ENCODE measurements at places on chromosomes 16 and 17.
A peak's percentile ranks its signal among the peaks of the same experiment; 100 is the strongest.

GRCh38 chr16:29641561-29641960 is 21.5 kb upstream of the SPN start:
- peak overlapping the region; percentile 52 for H3K27ac ChIP-seq
- no peak overlapping the region for H3K4me3 ChIP-seq
- no peaks in the 10 kb centered on the region for H3K27me3 ChIP-seq

DNA sequence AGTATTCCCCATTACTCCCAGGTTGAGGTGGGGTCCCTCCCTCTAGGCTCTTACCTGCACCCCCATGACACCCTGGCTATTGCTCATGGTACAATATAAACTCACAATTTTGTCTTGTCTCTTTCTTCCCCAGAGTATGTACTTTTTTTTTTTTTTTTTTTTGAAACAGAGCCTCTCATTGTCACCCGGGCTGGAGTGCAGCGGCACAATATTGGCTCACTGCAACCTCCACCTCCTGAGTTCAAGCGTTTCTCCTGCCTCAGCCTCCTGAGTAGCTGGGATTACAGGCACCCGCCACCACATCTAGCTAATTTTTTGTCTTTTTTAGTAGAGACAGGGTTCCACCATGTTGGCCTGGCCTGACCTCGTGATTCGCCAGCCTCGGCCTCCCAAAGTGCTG is 8.5 kb downstream of the KANSL1 start:
- peaks cover 91% of the 10 kb centered on the region for H3K4me1 ChIP-seq
- H3K4me3 ChIP-seq = no peak overlapping the region
- H3K27me3 ChIP-seq = no peaks in the 10 kb centered on the region
- peak overlapping the region; percentile 31 for H3K27ac ChIP-seq

- no peaks in the 10 kb centered on the region for H3K4me1 ChIP-seq
- H3K36me3 ChIP-seq = no peaks in the 10 kb centered on the region
- H3K4me3 ChIP-seq = no peak overlapping the region
- H3K27me3 ChIP-seq = peaks cover 15% of the 10 kb centered on the region
Observed at GRCh38 chr17:36892112-36892838, 45.0 kb upstream of the LHX1 start.

GRCh38 chr16:67967958-67968399 is 458 bp downstream of the SLC12A4 start:
- no peak for DNase-seq
- peaks cover 27% of the 10 kb centered on the region for H3K4me1 ChIP-seq
- H3K36me3 ChIP-seq = peaks cover 8% of the 10 kb centered on the region
- H3K27ac ChIP-seq = peak overlapping the region; percentile 94
- peak overlapping the region; percentile 98 for H3K4me3 ChIP-seq

DNA sequence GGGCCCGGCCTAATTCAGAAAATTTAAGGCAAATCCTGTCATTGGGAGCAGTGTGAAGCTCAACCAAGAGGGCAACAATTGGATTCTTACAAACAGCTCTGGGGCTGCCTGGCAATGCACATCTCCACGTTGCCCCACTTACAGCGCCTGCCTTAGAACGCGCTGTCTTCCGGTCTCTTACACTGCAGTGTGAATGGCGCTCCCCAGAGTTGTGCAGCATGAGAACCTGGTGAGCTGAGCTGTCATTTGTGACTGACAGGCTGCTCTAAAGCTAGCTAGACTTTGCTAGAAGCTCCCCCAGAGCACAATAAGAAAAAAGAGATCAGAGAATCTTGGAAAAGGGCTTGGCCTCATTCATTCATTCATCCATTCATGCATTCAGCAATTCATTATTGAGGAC is 64.5 kb upstream of the PLCG2 start:
- no peak for DNase-seq
- H3K36me3 ChIP-seq = peaks cover 5% of the 10 kb centered on the region
- H3K27ac ChIP-seq = no peak overlapping the region
- H3K4me1 ChIP-seq = peaks cover 55% of the 10 kb centered on the region
- no peaks in the 10 kb centered on the region for H3K27me3 ChIP-seq

- peaks cover 24% of the 10 kb centered on the region for H3K4me1 ChIP-seq
- H3K36me3 ChIP-seq = no peaks in the 10 kb centered on the region
- DNase-seq = no peak
- no peak overlapping the region for H3K4me3 ChIP-seq
- H3K27me3 ChIP-seq = no peaks in the 10 kb centered on the region
Observed at GRCh38 chr17:39364236-39365025, 37.0 kb downstream of the FBXL20 start.

DNA sequence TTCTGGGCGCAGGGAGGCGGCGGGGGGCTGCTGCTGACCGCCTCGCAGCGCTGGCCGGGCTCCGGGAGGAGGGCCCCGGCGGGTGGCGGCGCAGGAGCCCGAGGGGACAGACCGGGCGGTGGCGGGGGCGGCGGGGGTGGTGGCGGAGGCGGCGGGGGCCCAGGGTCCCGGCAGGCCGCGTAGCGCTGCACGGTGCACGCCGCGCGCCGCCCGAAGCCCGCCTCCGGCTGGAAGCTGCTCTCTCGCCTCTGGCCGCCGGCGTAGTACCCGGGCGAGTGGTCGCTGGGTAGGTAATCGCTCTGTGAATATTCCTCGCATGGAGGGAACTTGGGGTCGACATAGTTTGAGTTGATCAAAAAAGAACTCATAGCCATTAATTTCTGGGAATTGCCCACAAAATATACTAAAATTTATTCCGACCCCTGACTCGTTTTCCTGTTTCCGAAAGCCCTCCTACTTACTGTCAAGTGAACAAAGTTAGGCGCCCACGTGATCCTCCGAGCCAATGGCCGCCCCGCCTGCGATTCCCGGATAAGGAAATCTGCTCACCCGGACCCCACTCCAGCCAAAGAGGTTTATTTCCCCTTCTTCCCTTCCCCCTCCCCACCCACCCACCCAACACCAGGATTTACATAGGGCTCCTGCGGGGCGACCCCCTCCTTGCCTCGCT is at the start of gene HOXB4:
HOXB4 (minus strand) TSS at position 405 of the 670 bp plus-strand sequence; CDS start at position 374, 31 bp downstream.
- peak within 1 kb of the TSS; percentile 83 for H3K27ac ChIP-seq
- H3K4me1 ChIP-seq = peaks cover 50% of the 10 kb centered on the region
- DNase-seq = peak; percentile 76
- peaks cover 69% of the 10 kb centered on the region for H3K27me3 ChIP-seq

GRCh38 chr16:50314665-50315064 is 48.3 kb downstream of the ADCY7 start:
- H3K36me3 ChIP-seq = peaks cover 92% of the 10 kb centered on the region
- H3K27ac ChIP-seq = peak overlapping the region; percentile 92
- DNase-seq = no peak
- no peak overlapping the region for H3K4me3 ChIP-seq

DNA sequence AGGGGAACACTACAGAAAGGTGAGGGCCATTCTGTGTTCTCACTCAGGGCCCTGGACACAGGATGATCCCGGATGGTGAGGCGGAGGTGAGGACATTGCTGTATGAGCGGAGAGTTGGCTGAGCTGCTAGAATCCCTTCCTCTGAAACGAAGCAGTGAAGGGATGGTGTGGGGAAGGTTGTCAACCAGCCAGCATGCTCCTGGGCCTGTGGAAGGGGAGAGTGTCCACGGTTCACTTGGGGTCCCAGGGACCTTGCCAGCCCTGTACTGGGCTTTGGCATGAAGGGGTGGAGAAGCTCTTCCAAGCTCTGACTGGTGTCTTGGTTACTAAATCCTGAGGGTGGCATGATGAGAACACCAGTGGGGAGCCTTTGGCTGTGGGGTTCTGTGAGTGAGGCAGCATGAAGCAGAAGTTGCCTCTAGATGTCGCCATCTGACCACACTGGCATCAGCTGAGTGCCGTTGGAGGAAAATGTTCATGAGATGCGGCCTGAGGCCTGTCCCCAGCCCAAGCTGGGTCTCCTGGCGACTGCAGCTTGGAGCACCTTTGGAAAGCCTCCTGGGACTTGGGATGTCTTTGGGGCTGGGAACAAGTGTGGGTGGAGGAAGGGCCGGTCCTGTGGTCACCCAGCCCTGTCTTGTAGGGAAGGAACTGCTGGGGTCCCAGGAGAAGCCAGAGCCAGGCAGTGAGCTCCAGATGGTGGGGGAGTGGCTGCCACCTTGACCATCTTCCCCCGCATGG is 14.8 kb downstream of the PDP2 start:
- H3K36me3 ChIP-seq = peaks cover 39% of the 10 kb centered on the region
- H3K27me3 ChIP-seq = no peaks in the 10 kb centered on the region
- peaks cover 8% of the 10 kb centered on the region for H3K4me1 ChIP-seq
- H3K4me3 ChIP-seq = no peak overlapping the region

DNA sequence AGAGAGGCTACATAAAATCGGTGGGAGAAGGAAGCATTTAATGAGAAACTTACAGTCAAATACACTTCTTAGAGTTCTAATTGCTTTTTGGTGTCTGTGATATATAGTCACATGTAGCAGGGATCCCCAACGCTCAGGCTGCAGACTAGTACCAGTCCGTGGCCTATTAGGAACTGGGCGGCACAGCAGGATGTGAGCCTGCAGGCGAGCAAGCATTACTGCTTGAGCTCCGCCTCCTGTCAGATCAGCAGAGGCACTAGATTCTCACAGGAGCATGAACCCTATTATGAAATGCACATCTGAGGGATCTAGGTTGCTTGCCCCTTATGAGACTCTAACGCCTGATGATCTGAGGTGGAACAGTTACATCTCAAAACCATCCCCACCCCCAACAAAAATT is 158.5 kb downstream of the TANC2 start:
- DNase-seq = no peak
- no peak overlapping the region for H3K4me3 ChIP-seq
- H3K4me1 ChIP-seq = no peaks in the 10 kb centered on the region

DNA sequence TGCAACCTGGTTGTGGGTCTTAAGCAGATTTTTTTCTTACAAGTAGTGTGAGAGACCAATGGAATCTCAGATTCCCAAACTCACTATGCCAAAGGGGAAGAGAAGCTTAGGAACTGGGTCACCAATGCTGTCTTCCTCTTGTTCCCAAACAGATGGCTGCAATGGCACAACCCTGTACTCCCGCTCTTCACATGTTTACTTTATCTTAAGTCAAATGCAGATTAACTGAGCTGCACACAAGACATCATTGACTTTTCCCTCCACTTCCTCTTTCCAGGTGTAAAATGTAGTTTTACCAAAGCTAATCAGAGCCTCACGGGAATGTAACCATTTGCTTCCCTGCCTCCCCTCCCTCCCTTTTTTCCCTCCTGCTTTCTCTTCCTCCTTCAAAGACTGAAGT is 14.4 kb upstream of the CD300E start:
- peaks cover 11% of the 10 kb centered on the region for H3K4me1 ChIP-seq
- H3K27ac ChIP-seq = no peak overlapping the region
- H3K27me3 ChIP-seq = peaks cover 69% of the 10 kb centered on the region
- H3K36me3 ChIP-seq = no peaks in the 10 kb centered on the region
- H3K4me3 ChIP-seq = no peak overlapping the region
- DNase-seq = no peak

GRCh38 chr17:76757256-76757655 is 19.3 kb downstream of the MFSD11 start:
- no peaks in the 10 kb centered on the region for H3K27me3 ChIP-seq
- H3K4me1 ChIP-seq = peaks cover 19% of the 10 kb centered on the region
- H3K4me3 ChIP-seq = no peak overlapping the region
- peaks cover 31% of the 10 kb centered on the region for H3K36me3 ChIP-seq
- no peak overlapping the region for H3K27ac ChIP-seq

DNA sequence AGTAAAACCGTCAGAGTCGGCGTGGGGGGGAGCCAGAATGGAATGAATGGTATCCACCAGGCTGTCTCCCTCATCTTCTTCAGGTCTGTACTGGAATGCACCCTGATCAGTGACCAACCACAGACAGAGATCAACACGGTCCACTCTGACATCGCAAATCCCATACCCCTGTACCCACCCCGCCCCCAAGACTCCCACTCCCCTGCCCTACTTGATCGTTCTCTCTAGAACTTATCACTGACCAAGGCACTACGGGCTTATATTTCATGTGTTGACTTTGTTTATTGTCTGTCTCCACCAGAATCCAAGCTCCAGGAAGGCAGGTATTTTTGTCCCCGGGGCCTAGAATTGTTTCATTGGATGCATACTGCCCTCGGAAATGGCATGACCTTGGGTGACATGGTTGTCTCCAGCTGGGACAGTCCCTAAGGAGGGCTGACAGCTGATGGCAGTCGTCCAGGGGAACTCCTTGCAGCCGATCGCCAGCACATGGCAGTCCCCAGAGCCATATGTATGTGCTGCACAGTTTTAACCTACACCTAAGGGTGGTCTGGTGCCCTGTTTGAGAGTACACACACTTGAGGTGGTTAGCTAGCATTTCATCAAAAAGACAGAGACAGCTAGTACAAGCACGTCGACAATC is 526 bp upstream of the MFSD6L start:
- no peak overlapping the region for H3K4me3 ChIP-seq
- no peaks in the 10 kb centered on the region for H3K27me3 ChIP-seq
- no peak overlapping the region for H3K27ac ChIP-seq
- DNase-seq = no peak
- H3K36me3 ChIP-seq = no peaks in the 10 kb centered on the region
- no peaks in the 10 kb centered on the region for H3K4me1 ChIP-seq

- no peak overlapping the region for H3K4me3 ChIP-seq
- H3K4me1 ChIP-seq = peaks cover 29% of the 10 kb centered on the region
- no peaks in the 10 kb centered on the region for H3K36me3 ChIP-seq
- H3K27ac ChIP-seq = no peak overlapping the region
- peaks cover 18% of the 10 kb centered on the region for H3K27me3 ChIP-seq
Observed at GRCh38 chr17:62968445-62968923, 2.4 kb downstream of the TANC2 start.

GRCh38 chr16:9115277-9115676 is 23.8 kb downstream of the HAPSTR1 start:
- peak overlapping the region; percentile 86 for H3K27ac ChIP-seq
- H3K27me3 ChIP-seq = no peaks in the 10 kb centered on the region
- no peak for DNase-seq

DNA sequence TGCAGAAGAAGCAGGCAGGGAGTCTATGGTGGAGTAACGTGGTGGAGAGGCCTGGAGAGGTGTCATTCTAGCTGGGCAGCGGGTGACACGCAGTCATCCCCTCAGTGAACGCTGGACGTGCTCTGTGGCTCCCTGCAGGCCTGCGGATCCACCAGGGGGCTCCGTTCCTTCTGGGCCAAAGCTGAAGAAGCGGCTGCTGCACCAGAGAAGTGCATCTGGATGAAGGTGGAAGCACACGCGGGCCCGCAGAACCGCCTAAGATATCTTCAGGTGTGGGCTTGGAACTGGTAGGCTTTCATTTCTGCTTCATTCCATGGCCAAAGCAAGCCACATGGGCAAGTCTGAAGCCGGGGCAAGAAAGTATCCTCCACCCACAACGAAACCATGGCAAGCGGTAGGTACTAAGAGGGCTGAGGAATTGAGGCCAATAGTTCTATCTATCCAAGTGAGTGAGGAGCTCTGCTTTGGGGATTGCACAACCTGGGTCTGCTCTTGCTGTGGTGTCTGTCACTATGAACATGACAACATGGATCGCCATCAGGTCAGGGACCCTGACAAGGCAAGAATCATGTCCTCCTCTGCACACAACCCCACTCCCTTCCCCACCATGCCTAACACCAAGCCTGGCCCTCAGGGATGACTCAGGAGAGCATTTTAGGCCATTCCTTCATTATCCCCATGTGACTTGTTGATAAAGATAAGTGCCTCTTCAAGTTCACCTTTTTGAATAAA is 78.9 kb upstream of the FBXO47 start:
- no peak overlapping the region for H3K27ac ChIP-seq
- no peak overlapping the region for H3K4me3 ChIP-seq
- no peaks in the 10 kb centered on the region for H3K27me3 ChIP-seq
- peaks cover 6% of the 10 kb centered on the region for H3K36me3 ChIP-seq

All from activated T-cell treated with anti-CD3 and anti-CD28 coated beads, Interleukin-2, amount 50 U/mL, for 24 hours (primary cell).